ENCODE measurements at places on chromosomes 11 and 22. TPM values are rescaled to one million over a fixed set of nuclear protein-coding genes. Genes with fewer than 3 reads are reported as not detected.

DNA sequence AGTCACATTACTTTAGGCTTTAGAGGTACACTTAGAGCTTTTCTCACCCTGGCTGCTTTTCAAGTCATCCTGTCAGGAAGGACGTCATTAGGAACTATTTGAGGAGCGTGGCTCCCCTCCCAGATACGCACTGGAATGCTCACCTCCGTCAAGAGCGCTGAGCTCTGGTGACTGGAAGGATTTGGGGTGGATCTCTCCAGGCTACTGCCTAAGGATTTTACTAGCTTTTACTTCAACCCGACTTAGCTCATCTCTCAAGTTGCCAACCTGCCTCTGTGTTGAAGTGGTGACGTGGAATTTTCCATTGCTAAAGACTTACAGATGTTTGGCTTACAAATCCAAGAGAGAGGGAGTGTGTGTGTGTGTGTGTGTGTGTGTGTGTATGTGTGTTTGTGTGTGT is 355.3 kb upstream of the CCDC90B start:
- peak; percentile 77 for DNase-seq

- no peak for DNase-seq
These were observed 52.6 kb upstream of the NAV2 start for GRCh38 chr11:19660076-19660475.

- DNase-seq = no peak
These were observed 188.9 kb downstream of the BRD1 start for GRCh38 chr22:49638788-49639187.

DNA sequence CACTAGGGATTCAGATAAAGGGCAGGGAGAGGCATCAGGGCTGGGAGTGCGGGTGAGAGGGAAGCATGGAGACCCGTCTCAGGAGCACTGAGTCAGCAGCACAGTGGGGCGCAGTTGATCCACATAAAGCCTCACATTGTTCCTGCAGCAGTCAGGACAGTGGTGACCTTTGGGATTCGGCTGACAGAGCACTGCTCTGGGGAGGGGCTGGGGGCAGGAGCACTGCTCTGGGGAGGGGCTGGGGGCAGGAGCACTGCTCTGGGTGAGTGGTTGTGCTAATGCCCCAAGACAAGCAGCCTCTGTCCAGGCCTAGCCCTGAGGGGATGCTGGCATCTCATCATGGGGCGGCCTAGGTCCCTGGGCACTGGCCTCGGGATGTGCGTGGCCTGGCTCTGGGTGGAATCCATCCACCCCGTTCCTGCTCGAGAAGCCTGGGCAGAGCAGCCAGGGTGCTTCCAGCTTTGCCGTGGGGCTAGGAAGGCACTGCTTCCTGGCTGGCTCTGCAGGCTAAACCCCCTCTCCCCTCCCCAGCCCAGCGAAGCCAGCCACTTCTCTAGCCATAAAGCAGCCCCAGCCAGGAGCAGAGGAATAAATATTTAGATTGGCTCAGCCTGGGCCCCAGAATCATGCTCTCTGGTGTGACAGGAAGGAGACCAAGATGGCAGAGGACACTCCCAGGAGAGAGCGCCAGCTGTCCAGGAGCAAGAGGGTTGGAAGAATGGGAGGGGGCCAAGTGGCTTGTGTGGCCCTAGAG is 7.3 kb downstream of the OAF start:
- DNase-seq = no peak

DNA sequence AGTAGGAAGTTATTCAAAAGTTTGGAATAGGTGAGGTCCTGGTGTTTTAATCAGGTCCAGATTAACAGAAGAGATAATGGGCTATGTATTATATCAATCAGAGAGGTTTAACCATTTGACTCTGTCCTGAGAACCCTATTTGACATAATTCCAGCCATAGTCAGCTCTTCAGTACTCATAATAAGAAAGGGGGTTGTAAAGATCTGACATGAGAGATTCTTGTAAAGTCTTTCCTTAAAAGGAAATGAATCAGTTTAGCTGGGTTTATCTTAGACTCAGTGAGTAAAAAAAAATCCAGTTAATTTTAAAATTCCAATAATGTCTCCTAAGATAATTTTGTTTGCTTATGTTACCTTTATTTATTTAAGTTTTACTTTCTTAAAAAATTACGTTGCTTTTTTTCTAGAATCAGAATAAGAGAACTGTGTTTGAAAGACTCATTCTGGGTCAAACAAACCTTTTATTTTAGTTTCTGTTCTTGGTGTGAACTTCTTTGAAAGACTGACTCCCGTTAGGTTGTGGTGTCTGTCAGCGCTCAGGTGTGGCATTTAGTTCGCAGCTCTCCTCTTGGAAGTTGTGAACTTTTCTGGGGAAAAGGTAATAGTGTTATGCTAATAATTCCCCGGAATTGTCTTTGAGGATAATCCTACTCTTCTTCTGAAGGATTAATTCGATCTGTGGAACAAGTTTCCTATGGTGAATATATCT is 20.5 kb downstream of the NUCB2 start:
- no peak for DNase-seq

DNA sequence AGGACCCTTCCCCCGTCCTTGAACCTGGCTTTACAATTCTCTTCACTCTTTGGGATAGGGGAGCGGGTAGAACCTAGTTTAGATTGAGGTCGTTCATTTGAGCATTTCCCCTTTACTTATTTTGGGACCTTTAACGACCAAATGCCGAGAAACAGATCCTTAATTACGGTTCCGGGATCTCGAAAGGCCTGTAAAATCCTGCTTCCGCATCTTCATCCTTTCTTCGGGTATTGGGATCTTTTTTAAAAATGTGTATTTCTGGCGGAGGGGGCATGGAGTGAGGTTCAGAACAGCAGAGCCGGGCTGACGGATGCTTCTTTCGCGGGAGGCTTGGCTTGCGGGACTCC is 395 bp upstream of the HIPK3 start:
- DNase-seq = no peak

DNA sequence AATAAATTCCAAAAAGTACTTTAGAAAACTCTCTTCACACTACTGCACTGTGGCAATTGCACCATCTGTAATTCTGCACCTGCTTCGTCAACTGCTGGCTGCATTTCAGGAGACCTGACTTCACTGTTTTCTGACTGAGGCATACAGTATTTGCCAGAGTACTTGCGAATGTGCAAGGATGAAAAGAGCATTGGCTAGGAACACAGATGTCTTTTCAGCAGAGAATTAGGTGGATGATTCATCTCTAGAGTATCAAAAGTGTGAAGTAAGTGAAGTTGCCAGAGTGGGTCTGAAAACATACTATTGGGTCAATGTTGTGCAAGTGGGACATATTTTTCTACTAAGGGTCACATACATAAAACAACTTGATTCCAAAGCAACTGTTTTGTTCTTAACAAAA is 427.5 kb upstream of the CCDC90B start:
- DNase-seq = no peak

BACE1-AS gene
- 0.69 TPM for polyA plus RNA-seq

DDIAS gene
- polyA plus RNA-seq = 0.92 TPM

Measured in sigmoid colon (tissue), 7 donors.